ENCODE measurements at places on chromosomes 11 and 22.
A peak's percentile ranks its signal among the peaks of the same experiment; 100 is the strongest.

DNA sequence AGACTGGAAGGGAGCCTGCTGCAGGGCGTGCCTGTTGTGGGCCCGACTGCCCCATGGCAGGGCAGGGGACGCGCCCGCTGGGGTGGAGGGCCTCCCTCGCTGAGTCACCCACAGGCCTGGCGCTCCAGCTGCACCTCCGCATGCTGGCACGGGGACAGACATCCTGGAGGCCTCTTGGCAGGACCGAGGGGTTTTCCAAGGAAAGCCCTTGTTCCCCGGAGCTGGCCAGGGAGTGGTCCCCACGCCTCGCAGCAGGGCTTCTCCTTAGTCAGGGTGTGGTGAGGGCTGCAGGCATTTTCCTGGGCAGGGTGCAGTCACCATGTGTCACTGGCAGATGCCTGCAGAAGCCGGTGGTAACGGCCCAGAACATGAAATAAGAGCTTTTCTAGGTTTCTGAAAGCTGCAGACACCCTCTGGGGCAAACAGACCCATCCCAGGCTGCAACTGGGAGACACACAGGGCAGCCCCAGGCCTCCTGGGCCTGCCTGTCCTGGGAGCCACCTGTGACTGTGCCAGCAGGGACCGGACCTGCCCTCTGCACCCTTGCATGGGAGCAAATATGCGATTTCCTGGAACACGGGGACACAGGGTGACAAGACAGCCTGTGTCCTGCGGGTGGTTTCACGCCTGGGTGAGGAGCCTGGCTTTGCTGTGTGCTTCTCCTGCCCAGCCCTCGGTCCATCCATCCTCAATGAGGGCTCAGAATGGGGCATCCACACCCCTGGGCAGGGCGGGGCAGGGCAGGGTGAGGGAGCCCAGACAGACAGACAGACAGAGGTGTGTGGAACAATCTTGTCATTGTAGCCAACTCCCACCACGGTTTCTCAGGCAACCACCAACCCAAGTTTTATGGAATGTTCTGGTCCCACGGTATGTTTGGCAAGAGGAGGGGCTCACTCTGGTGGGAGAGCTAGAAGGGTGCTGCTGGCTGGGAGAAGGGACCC, 43.2 kb upstream of the FADD start:
- DNase-seq = no peak

- no peak for DNase-seq
Observed at GRCh38 chr11:77233011-77233410, 68.5 kb downstream of the GDPD4 start.

GRCh38 chr11:86747801-86748200, 52.5 kb upstream of the PRSS23 start:
- DNase-seq = no peak

DNA sequence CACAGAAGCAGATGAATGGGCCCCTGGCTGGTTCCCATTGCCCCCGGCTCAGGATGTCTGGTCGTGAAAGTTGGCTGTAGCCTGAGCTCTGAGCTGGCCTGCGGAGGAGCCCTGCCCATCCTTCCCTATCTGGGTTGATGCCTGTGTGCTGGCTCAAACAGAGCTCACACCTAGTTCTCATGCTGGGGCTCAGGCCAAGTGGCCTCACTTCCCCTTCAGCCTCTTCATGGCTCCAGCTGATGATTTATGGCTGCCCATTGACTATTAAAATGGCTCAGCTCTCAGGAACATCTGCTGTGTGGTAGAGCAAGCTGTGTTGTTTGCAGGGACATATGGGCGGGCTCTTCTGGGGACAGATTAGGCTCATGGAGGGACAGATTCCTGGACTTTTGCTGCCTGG, 64.7 kb downstream of the ADAMTS15 start:
- no peak for DNase-seq

DNA sequence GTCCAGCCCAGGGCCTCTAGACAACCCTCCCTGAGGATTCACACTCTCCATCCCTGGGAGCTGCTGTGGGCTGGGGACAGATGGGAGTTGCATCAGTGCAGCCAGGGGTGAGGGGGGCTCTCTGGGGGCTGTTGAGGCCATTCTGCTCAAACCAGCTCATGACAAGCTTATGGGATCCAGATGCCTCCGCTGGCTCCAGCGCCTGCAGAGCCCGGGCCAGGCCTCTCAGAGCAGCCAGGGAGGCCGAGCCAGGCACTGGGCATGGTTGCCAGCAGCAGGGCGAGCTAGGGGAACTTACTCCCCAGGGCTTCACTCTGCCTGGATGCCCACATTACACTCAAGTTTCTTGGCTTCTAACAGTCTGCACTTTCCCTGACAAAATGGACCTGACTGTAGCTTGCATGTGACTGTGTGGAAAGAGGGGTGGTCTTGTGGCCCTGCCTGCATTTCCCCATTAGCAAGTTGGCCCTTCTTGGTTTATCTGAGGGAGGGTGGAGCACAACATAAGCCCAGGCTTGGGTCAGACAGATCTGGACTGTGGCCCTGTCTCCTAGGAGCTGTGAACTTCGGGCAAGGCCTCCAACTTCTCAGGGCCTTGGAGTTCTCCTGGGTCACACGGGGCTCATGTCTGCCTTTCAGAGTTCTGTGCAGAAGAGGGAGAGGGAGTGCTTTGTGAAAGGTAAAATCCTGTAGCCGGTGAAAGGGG, 34.5 kb upstream of the CYB5R3 start:
- DNase-seq = no peak

DNA sequence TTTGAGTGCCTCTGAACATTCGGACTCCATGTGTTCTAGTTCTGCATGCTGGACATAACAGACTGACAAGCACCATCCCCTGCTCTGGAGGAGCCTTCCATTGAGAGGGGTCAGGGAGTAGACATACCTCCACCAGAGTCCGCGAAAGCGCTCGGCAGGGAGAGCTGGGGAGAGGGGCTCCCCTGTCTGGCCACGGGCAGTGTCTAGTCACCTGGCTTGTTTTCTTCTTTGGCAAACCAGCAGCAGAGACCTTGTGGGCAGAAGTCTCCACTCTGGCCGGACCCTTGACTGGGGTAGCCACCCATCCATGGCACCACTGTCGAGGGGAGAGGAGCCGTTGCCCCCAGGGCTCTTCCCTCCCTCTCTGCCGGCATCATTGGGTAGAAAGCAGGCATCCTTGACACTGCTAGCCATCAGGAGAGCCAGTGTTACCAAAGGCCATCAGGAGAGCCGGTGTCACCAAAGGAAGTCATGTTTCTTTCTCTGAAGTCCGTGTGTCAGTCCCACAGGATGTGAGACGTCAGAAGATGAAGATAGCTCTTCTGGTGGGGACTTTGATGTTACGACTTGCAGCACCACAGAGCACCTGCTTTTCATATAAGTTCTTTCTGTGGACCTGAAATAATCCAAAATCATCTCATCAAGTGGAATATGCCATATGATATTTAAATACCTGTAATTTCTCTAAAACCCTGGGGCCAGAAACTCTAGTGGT, 305.6 kb downstream of the TBC1D22A start:
- DNase-seq = no peak

DNA sequence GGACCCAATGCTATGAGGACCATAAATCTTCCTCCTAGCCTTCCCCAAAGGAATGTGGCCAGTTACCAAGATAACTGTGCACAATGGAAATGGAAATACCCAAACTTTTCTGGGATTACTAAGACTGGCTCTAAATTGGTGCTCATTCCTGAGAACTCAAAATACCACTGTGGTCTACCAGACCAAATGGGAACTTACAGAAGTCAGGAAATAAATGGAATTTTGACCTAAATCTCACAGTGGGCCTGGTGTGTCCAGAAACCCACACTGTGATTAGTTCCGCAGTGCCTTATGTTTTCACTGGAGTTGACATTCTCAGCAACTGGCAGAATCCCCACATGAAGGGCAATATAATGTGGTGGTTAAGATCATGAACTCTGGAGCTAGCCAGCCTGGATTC, 99.4 kb upstream of the ZC3H12C start:
- no peak for DNase-seq

DNA sequence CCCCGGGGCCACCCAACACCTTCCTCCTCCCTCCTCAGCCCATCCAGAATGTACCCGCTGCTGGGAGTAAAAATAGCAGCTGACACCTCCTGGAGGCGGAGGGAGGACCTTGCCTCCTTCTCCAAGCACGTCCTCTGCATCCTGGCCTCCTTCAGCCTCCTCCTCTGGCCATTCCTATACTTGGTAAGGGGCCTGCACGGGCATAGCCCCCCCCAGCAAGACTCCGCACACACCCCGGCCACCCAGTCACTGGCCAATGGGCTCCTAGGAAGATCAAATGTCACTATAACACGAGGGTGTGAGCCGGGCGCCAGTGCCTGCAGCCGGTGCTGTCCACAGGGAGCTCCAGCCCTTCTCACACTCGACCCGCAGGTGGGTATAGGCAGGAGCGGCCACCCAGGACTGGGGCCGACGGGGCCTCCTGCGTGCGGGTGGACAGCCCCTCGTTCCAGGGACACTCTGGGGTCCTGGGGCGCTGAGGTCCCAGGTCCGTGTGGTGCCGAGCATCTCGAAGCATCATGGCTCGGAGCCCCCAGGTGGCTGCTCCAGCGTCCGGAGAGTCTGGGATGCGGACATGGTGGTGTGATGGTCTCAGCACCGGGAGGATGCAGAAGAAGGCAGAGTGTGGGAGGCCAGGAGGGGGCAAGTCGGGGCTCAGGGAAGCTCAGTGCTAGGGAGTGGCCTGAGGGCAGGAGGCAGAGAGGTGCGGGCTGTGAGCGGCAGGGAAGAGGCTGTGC, at the start of gene TNNT3:
TSS of gene TNNT3 (plus strand) at position 313 of the 737 bp plus-strand sequence. CDS start 3,172 bp downstream, outside the sequence.
- DNase-seq = no peak

DNA sequence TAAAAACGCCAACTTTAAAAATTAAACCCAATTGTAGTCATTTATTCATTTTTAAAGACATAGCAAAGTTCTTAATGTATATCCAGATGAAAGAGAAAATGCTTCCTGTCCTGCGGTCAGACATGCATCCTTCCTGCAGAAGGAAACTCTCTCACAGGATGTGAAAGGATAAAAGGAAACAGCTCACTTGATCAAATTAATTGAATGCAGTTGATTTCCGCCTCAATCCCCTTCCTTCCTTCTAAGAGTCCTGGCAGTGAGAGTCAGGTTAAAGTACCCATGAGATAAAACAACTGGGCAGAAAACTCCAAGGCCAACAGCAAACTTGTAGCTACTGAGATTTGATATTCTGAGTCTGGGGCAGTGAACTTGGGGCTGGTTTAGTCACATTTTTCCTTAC, 38.5 kb downstream of the CWC15 start:
- no peak for DNase-seq

- no peak for DNase-seq
Observed at GRCh38 chr22:43435851-43436811, 24.3 kb downstream of the MPPED1 start.

DNA sequence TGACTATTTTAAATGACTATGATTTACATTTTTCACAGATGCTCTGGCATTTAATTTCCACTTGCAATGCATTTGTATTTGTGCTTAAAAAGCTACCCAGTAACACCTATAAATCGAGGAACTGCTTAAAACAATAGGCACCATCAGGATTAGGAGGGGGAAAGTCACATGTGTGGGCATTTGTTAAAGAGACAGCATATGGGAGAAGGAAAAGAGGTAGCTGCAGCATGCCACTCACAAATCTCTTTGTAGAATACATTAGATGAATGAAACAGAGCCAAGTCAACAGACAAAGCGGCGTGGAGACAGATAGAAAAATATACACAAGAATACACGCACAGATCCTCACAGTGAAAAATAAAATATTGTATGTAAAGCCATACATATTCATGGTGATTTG, 228.0 kb downstream of the CADM1 start:
- no peak for DNase-seq

- no peak for DNase-seq
Observed at GRCh38 chr22:35900483-35901168, 128.0 kb downstream of the RBFOX2 start.

DNA sequence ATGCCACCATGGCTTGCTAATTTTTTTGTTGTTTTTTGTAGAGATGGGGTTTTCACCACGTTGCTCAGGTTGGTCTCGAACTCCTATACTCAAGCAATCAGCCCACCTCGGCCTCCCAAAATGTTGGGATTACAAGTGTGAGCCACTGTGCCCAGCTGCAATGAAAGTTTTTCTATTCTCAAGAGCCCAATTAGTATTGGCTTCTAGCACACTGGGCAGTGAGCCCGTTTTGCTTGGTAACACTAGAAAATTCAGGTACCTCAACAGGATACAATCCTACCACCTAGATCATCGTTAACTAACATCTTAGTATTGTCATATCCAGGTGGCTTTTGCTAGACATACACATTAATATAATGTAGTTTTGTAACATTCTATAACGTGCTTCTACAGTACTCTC, 19.0 kb downstream of the SEC14L3 start:
- no peak for DNase-seq

DNA sequence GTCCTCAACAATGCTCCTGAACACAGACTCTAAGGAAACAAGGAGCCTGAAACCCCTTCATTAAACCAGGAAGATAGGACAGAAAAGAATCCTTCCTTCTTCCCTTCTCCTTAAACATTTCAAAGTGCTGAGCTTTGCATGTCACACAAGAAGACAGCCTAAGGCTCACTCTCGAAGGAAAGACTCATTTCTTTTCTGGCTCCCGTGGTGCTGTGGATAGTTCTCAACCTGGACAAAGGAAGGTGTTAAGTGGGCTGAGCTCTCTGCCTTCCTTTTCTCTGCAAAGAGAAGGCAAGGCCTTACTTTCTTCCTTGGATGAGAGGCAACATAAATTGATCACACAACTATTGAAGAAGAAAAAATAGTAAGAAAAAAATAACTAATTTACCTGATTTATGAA, 452.4 kb upstream of the DDI1 start:
- DNase-seq = no peak

- DNase-seq = peak; percentile 43
Observed at GRCh38 chr22:39556970-39557841, 13.3 kb upstream of the CACNA1I start.

GRCh38 chr11:32706985-32707741, 87.3 kb downstream of the CCDC73 start:
- DNase-seq = no peak

GRCh38 chr22:37816543-37817180, 6.5 kb upstream of the GALR3 start:
- DNase-seq = no peak

DNA sequence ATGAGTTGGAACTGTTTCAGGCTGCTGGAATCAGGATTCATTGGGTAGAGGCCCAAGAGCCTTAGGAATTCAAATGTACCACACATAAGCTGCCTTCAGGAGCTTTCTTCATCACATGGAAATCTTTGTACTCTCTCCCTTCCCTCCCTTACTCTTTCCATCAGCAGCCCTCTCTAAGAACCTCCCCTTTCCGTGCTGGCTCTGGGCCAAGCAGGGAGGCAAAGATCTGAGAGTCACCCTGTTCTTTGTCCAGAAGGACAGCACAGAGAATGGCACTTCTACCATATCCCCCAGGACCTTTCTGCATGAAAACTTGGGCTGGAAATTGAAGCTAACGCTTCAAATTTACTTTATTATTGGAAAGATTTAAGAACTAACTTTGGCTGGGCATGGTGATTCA, 20.7 kb upstream of the TPBGL start:
- no peak for DNase-seq
